Activated CD8-positive, alpha-beta memory T cell treated with anti-CD3 and anti-CD28 coated beads for 36 hours (primary cell): ENCODE measurements at places on chromosomes 12 and 14. TPM values are rescaled to one million over a fixed set of nuclear protein-coding genes. Genes with fewer than 3 reads are reported as not detected.

The KRT82 gene
- not detected for total RNA-seq

The MRPL52 gene
- total RNA-seq = 179 TPM

The ASCL1 gene
- not detected for total RNA-seq

The GUCY2C gene
- not detected for total RNA-seq

The FITM1 gene
- total RNA-seq = 0.46 TPM

The GLIPR1L1 gene
- total RNA-seq = not detected

The LRRK2 gene
- total RNA-seq = 0.25 TPM

The TAS2R42 gene
- total RNA-seq = not detected

The TBC1D30 gene
- 2.8 TPM for total RNA-seq

The NOP9 gene
- total RNA-seq = 46.1 TPM

The SDSL gene
- total RNA-seq = not detected

The FOXN4 gene
- not detected for total RNA-seq

The TDP1 gene
- total RNA-seq = 92.9 TPM

The HOXC6 gene
- total RNA-seq = not detected

The SDR9C7 gene
- not detected for total RNA-seq

The USP15 gene
- 86.6 TPM for total RNA-seq

The FBXL14 gene
- total RNA-seq = 21.4 TPM

The C14orf132 gene
- total RNA-seq = 1.1 TPM

The ST8SIA1 gene
- 3.5 TPM for total RNA-seq

The MYO1A gene
- total RNA-seq = 1.7 TPM

The GDF3 gene
- not detected for total RNA-seq
